ENCODE measurements at places on chromosomes 3 and 15. TPM values are rescaled to one million over a fixed set of nuclear protein-coding genes. Genes with fewer than 3 reads are reported as not detected.
A peak's percentile ranks its signal among the peaks of the same experiment; 100 is the strongest.

- H3K36me3 ChIP-seq: peaks cover 35% of the 10 kb centered on the region
- no peak overlapping the region for H3K4me3 ChIP-seq
- H3K27me3 ChIP-seq: no peaks in the 10 kb centered on the region
Observed at GRCh38 chr3:157412323-157412855, 24.3 kb upstream of the PTX3 start.

DNA sequence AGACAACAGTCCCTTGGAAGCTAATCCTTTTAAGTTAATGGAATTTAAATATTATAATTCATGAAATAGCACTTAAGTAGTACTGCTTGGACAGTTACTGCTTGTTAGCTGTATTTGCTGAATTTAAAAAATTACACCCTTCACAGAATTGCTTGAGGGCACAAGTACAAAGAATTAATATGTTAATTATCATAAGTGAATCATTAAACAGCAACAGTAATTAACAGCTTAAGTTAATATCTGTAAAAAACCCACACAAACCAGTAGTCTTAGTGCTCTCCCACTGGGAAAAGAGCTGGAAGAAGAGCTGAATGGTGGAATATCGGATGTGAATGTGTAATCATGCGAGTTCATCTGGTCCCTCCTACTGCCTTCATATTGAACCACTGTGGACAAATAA is 232.0 kb downstream of the CD47 start:
- no peaks in the 10 kb centered on the region for H3K4me1 ChIP-seq
- H3K27me3 ChIP-seq: peaks cover 7% of the 10 kb centered on the region

TP63 gene
- not detected for total RNA-seq

- H3K27ac ChIP-seq: peak overlapping the region; percentile 98
- H3K4me3 ChIP-seq: peak overlapping the region; percentile 72
- H3K36me3 ChIP-seq: peaks cover 13% of the 10 kb centered on the region
- peak; percentile 95 for DNase-seq
- no peaks in the 10 kb centered on the region for H3K27me3 ChIP-seq
- H3K4me1 ChIP-seq: peaks cover 80% of the 10 kb centered on the region
Observed at GRCh38 chr3:50627407-50628051, 10.6 kb downstream of the MAPKAPK3 start.

CCDC174 gene
- total RNA-seq: 10.5 TPM

DNA sequence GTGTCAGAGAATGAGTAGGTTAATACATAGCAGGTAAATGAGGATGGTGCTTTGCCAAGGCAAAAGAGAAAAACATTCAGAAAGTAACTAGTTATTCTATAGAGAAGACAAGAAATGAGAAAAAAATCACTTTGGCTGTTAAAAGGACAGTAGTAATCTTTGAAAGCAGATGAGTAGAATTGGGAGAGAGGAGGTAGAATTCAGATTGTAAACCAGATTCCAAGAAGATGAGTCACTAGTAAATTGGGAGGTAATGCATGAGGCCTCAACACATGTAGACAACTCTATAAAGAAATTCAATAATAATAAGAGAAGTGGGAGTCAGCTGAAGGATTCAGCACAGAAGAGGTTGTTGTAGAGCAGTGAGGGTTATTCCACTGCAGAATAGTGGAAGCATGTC is 81.4 kb downstream of the MBNL1 start:
- H3K36me3 ChIP-seq: peaks cover 41% of the 10 kb centered on the region
- H3K27me3 ChIP-seq: peaks cover 3% of the 10 kb centered on the region
- no peak overlapping the region for H3K4me3 ChIP-seq
- DNase-seq: no peak
- peaks cover 37% of the 10 kb centered on the region for H3K4me1 ChIP-seq

DMXL2 gene
- total RNA-seq: 12.2 TPM

CELF6 gene
- not detected for total RNA-seq

CPEB1 gene
- 5.5 TPM for total RNA-seq

DNA sequence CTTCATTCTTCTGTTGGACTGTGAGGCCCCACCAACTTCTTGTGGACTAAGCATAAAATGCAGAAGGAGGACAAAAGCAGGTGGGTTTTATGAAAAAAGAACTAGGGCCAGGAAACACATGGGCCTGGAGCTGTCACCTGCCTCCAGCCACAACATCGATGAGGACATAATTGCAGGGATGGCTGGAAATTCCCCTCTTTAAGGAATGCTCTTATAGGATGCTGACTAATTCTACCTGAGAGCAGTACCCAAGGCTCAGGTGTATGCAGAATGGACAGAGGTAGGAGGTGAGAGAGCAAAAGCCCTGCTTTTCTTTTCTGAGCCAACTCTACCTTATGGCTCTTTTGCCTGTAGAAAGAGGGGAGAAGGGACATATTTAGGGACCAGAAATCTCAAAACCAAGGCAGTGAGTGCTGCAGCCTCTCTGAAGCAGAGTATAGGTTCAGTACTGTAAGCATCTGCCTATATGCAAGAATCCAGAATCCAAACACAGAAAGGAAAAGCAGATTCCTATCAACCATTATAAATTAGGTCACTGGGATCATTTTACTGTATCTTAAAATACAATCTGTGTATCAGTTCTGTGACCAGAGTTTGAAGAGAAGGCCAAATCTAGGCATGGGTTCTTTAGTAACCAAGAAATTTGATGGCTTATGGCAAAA is 205.3 kb upstream of the WNT5A start:
- H3K36me3 ChIP-seq: no peaks in the 10 kb centered on the region
- H3K27ac ChIP-seq: no peak overlapping the region
- no peak overlapping the region for H3K4me3 ChIP-seq
- H3K27me3 ChIP-seq: peaks cover 11% of the 10 kb centered on the region

Measured in HFFc6 (cell line).